ENCODE measurements at places on chromosomes 1 and 21.

DNA sequence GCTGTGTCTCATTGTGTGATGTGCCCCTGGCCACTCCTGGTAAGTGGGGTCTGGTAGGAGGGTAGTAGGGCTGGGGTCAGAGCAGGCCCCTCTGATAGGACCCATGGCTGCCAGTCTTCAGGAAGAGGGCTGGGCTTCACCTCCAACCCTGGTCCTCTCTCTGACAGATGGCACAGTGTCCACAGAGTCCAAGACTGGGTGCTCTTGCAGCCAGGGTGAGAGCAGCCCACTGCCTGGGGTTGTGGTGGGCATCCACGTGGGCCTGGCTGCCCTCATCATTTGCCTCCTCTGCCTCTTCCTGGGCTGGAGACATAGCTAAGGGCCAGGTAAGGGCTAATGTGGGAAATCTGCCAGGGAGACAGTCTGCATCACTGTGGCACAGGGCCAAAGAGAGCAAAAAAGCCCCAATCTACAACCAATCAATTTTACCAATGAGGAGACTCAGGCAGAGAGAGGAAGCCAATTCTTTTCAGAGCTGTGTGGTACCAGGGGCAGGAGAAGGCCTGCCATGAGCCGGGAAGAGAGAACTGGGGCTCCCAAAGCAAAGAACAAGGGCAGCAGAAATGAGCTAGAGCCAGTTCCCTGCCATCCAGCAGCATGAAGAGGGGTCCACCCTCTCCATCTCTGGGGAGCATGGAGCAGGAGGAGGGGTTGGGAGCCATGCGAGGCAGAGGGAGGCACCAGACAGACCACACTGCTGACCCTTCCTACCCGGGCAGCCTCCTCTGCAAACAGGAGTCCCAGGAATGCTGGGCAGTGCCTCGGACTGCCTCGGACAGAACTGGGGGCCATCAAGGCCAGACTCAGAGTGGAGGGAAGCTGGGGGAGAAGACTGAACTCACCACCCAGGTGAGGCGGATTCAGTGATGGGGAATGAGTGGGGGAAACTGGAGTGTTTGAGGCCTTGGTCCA is 26.8 kb downstream of the SLC27A3 start:
- no peak for DNase-seq

DNA sequence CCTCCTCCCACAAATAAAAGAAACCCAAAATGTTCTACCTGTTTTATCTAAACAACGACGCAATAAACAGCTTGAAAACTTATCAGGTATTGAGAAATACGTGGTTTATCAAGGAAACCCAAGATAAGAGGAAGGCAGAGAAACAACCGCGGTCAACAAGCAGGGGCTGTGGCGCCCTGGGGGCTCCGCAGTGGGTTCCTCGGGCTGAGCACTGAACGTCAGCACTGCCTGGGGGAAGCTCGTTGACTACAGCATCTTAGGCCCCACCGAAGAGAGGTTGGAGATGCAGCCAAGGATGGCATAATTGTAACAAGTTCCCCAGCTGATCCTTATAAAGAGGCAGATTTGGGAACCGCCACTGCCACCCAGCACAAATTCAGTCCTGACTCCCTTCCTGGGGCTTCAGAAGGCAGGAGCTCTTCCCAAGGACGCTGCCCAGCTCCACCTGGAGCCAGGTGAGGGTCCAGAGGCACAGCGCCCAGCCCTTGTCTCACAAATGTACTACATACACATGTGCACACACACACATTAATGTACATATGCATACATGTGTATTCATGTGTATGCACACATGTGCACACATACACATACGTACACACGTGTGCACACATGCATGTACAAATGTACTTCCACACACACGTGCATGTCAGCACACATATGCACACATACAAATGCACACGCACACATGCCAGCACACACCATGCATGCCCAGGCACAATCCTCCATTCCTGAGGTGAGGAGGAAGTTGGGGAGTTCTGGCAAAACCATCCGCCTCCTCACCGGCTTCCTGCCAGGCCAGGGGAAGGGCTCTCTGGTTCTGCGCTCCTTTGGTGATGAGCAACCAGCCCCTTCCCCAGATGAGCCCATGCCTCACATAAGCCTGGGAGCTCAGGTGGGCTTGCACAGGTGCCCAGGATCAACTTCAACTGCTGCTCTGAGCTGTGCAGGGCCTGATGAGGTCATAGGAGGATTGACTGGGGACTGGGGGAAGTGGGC is 251.1 kb downstream of the NPHP4 start:
- DNase-seq = no peak

GRCh38 chr1:54709547-54710292 is 5.9 kb upstream of the TTC4 start:
- DNase-seq = no peak

DNA sequence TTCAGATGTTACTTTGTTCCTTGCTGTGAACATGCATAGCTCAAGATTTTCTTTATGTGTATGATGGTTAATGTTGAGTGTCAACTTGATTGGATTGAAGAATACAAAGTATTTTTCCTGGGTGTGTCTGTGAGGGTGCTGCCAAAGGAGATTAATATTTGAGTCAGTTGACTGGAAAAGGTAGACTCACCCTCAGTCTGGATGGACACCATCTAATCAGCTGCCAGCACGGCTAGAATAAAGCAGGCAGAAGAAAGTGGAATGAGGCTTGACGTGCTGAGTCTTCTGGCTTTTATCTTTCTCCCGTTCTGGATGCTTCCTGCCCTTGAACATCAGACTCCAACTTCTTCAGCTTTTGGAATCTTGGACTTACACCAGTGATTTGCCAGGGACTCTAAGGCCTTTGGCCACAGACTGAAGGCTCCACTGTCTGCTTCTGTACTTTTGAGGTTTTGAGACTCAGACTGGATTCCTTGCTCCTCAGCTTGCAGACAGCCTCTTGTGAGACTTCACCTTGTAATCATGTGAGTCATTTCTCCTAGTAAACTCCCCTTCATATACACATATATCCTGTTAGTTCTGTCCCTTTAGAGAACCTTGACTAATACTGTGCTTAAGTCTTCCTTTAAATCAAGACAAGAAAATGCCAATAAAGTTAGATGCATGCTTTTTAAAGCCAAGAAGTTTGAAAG is 626.6 kb downstream of the KCNT2 start:
- no peak for DNase-seq

- peak; percentile 15 for DNase-seq
These were observed 489 bp downstream of the CDCA8 start for GRCh38 chr1:37692834-37693175.

GRCh38 chr1:208204779-208205178 is 39.4 kb downstream of the PLXNA2 start:
- DNase-seq = no peak

DNA sequence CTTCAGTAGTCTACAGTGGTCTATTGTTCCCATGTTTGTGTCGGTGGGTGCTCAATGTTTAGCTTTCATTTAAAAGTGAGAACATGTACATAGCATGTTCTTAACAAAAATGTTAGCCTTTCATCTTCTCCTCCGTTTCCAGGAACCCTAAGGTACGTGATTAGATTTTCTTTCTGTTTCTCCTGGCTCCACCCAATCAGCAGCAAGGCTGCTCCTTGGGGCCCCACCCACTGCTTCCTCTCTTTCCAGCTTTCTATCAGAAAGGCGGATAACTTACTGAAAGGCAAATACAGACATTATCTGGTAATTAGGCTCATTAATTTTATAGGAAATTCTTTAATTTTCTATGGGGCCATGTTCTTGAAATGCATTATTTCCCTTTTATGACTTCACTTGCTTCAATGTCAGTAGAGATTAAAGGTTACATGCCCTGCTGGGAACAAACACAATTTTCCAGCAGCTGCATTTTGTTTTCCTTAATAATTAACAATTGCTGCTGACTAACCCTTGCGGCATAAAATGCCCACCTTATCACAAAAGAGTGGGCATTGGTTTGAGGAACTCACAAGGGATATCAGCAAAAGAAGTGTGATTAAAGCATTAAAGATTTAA is 324.9 kb upstream of the SNX7 start:
- DNase-seq = no peak

DNA sequence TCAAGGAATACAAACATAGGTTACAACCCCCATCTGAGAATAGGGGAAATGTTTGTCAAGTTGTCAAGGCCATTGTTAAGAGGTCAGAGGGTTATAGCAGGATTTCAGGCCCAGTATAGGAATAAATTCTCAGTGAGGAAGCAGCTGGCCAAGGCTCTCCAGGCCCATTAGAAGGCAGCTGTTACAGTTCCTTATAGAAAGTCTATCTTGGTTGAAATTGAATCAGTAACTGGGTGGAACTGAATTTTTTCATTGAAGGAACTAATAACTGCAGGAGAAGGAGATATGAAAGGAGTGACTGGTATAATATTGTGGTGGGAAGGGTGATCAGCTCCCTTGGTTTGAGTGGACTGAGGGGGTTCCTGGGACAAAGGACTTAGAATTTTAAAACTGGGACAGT is 134.1 kb downstream of the CYYR1 start:
- DNase-seq = no peak

DNA sequence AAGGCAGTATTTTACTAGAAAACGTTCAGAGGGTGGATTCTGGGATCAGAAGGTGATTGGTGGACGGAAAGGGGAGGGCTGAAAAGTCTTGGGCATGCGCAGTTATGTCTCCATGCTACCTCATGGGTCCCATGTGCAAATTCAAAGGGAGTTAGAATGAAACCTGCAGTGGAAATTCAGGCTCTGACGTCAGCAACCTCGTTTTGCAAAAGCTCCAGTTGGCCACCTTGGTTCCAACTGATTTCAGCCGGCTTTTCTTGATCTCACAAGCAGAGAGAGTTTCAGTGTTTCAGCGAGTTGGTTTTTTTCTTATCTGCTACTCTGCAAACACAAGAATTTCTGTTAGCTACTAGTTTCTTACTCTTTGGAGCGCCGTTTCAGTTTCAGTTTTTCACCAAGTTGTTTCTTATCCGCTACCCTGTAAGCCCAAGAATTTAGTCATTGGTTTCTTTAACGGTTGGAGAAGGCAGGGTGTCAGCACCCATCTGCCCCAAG is 69.8 kb upstream of the PGBD5 start:
- peak; percentile 23 for DNase-seq

DNA sequence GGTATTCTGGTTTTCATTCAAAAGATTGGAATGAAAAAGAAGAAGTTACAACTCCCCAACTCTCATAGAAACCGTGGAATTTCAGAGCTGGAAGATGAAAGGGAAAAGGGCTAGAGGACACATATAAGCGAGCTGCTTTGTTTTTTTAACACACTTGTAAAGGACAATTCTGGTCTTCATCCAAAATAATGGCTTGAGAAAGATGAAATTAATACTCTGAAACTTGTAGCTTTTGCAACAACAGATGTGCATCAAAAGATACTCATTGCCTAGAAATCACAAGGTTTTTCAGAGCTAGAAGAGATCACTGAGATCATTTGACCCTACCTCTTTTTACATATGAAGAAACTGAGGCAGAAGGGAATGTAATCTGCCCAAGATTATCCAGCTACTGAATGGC is 25.6 kb downstream of the NR5A2 start:
- DNase-seq = no peak

DNA sequence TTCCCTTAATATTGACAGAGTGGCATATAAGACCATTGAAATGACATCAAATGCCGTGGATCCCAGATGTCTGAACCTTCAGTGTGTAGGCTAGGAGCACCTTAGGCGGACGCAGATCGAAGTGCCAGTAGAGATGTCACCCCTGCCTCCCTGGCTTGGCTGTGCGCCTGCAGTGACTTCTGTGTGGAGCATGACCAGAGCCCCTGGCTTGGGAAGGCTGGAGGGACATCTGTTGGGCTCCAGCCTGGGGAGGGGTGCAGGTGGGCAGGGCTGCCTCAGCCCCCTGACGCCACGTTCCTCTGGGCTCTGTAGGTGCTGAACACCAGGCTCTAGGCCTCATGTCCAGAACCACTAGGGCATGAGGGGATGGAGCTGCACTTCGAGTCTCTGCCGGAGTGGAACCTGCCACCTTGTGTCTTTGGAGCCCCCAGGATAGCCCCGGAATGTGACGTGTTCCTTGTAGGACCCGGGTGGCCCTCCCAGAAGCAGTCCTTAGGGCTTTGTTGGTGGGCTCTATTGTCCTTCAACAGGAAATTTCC is 103.8 kb downstream of the ADARB1 start:
- DNase-seq = no peak

GRCh38 chr1:158327481-158327880 is 3.9 kb downstream of the CD1B start:
- no peak for DNase-seq

DNA sequence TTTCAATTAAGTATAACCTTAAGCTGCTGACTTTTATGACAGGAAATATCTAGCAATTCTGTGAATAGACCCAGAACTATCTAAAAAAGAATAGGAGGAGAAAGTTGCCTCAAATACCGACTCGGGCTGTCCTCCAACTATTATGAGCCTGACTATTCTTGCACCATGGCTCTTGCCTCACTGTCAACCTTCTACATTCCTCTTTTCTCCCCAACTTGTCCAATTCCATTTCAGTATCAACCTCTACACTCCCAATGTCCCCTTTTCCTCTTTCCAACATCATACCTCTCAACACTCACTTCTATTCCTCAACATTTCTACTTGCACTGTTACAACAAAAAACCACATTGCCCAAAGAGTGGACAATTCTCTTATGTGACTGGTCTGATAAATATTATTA is 2.3 kb downstream of the ZZZ3 start:
- DNase-seq = no peak

DNA sequence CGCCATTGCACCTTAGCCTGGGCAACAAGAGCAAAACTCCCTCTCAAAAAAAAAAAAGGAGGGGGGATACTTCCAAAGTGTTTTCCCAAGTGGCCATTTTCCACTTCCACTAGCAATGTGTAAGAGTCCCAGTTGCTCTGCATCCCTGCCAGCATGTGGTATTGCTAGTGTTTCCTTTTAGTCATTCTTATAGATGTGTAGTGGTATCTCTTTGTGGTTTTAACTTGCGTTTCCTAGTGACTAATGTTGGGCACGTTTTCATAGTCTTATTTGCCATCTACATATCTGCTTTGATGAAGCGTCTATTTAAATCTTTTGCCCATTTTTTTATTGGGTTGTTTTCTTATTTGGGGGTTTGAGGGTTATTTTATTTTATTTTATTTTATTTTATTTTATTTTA is 31.1 kb downstream of the INAVA start:
- DNase-seq = peak; percentile 15

- DNase-seq = no peak
These were observed 96.6 kb upstream of the ERRFI1 start for GRCh38 chr1:8122477-8123407.

DNA sequence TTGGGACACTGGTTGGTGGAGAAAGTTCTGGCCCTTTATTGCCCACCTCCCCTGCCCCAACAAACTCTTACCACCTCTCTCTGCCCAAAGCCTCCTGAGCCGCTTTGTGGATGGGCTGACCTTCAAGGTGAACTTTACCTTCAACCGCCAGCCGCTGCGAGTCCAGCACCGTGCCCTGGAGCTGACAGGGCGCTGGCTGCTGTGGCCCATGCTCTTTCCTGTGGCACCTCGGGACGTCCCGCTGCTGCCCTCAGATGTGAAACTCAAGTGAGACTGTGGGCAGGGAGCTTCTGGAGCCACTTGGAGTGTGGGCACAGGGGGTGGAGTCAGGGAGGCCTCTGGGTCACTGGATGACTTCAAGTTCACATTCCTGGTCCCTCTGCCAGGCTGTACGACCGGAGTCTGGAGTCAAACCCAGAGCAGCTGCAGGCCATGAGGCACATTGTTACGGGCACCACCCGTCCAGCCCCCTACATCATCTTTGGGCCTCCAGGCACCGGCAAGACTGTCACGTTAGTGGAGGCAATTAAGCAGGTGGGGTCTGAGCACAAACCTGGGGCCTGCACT is 12.5 kb downstream of the RHOC start:
- no peak for DNase-seq
